LHCN-M2 (cell line): ENCODE measurements at places on chromosomes 12 and 14. TPM values are rescaled to one million over a fixed set of nuclear protein-coding genes. Genes with fewer than 3 reads are reported as not detected.

Gene TAS2R30
- total RNA-seq, result 0.32 and 0.57 TPM in 2 replicates

Gene P2RX2
- total RNA-seq, result not detected in 2 replicates

Gene ANKRD13A
- total RNA-seq, result 90.2 and 99.1 TPM in 2 replicates

Gene KRT83
- not detected in 2 replicates for total RNA-seq

Gene RD3L
- not detected in 2 replicates for total RNA-seq

Gene KRT79
- total RNA-seq, result not detected in 2 replicates

Gene KRT73
- not detected in 2 replicates for total RNA-seq

Gene CELA1
- total RNA-seq, result not detected in 2 replicates

Gene RNASE7
- total RNA-seq, result not detected in 2 replicates

Gene SLC16A7
- total RNA-seq, result 10.6 and 15.9 TPM in 2 replicates

Gene PSMB5
- total RNA-seq, result 235 and 240 TPM in 2 replicates

Gene TMTC1
- 111 and 136 TPM in 2 replicates for total RNA-seq

Gene PPFIA2
- total RNA-seq, result not detected in 2 replicates

Gene KRT2
- not detected in 2 replicates for total RNA-seq

Gene CCDC197
- not detected in 2 replicates for total RNA-seq

Gene CCDC175
- total RNA-seq, result not detected in 2 replicates

Gene DNAH10
- total RNA-seq, result under 0.01 TPM in 1 of 2 replicates, not detected in the other

Gene MIPOL1
- total RNA-seq, result 9.9 and 12.4 TPM in 2 replicates

Gene C14orf132
- 7.9 and 8.1 TPM in 2 replicates for total RNA-seq

Gene PRH2
- total RNA-seq, result 1.0 TPM in 1 of 2 replicates, not detected in the other

Gene CIROP
- total RNA-seq, result not detected in 2 replicates

Gene AGAP2
- total RNA-seq, result 0.26 and 0.29 TPM in 2 replicates

Gene PTPN6
- total RNA-seq, result not detected in 2 replicates

Gene KLHDC1
- total RNA-seq, result 1.9 and 2.1 TPM in 2 replicates

Gene EFS
- not detected in 2 replicates for total RNA-seq

Gene MGAT4C
- under 0.01 and 0.06 TPM in 2 replicates for total RNA-seq

Gene CLEC4D
- total RNA-seq, result not detected in 2 replicates

Gene MAP3K9
- 0.38 and 0.75 TPM in 2 replicates for total RNA-seq

Gene TPH2
- total RNA-seq, result not detected in 2 replicates

Gene NXPH4
- total RNA-seq, result 1.2 and 1.4 TPM in 2 replicates

Gene SLC6A13
- 0.11 TPM in 1 of 2 replicates, not detected in the other for total RNA-seq

Gene LUM
- 14.9 and 19.1 TPM in 2 replicates for total RNA-seq

Gene HOXC11
- 3.2 and 3.4 TPM in 2 replicates for total RNA-seq

Gene STON2
- total RNA-seq, result 36.2 and 44.5 TPM in 2 replicates

Gene TEDC1
- 25.5 and 29.0 TPM in 2 replicates for total RNA-seq

Gene ZNF385A
- 2.6 and 3.7 TPM in 2 replicates for total RNA-seq

Gene PTPRR
- total RNA-seq, result 0.19 and 1.4 TPM in 2 replicates

Gene AQP6
- not detected in 2 replicates for total RNA-seq

Gene KRT77
- not detected in 2 replicates for total RNA-seq

Gene CLEC4A
- 0.77 TPM in 1 of 2 replicates, not detected in the other for total RNA-seq

Gene ARMH4
- 1.0 and 1.1 TPM in 2 replicates for total RNA-seq

Gene TRPV4
- total RNA-seq, result 0.34 TPM in 1 of 2 replicates, not detected in the other

Gene PDE3A
- total RNA-seq, result 0.06 TPM in 1 of 2 replicates, not detected in the other

Gene ARHGEF25
- total RNA-seq, result 13.8 and 14.6 TPM in 2 replicates

Gene GCN1
- 66.6 and 71.0 TPM in 2 replicates for total RNA-seq

Gene DYRK4
- 25.2 and 30.4 TPM in 2 replicates for total RNA-seq

Gene CDC42BPB
- total RNA-seq, result 56.6 and 59.5 TPM in 2 replicates

Gene PSMA3
- total RNA-seq, result 82.1 and 104 TPM in 2 replicates
